ENCODE measurements at places on chromosomes 6 and 20.

DNA sequence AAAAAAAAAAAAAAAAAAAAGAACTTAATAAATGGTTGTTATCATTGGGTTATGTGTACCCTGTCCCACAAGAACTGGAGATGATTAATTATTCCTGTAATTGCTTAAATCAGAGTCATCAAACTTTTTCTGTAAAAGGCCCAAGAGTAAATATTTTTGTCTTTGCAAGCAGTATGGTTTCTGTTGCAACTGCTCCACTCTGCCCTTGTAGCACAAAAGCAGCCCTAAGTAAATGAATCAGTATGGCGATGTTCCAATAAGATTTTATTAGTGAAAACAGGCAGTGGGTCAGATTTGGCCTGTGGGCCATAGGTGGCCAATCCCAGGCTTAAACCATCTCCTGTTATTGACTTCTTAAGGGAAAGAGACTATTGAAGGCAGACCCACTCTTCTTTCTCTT is 252.7 kb downstream of the TSHZ2 start:
- no peak for DNase-seq

GRCh38 chr6:14620522-14620921 is 502.9 kb downstream of the CD83 start:
- no peak for DNase-seq

GRCh38 chr6:147693181-147693580 is 184.7 kb downstream of the SAMD5 start:
- DNase-seq, result no peak

DNA sequence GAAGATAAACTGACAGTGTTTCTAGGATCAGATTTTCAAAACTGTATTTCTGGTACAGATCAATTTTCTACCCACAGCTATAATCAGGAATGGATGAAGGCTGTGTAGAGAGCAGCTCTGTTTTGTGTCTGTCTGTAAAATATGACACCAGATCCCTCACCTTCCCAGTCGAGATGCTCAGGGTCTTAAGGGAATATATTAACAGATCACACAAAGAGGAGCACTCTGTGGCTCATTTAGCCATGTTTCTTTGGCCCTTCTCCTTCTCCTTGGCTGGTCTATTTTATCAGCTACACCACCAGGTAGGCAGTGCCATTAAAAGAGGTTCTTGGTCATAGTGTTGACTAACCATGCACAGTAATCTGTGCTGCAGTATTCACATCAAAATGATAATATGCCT is 82.6 kb downstream of the PREP start:
- DNase-seq, result no peak

All from HAP-1 (cell line).